ENCODE measurements at places on chromosomes 7 and 10. TPM values are rescaled to one million over a fixed set of nuclear protein-coding genes. Genes with fewer than 3 reads are reported as not detected.
A peak's percentile ranks its signal among the peaks of the same experiment; 100 is the strongest.

GRCh38 chr10:78402591-78402990 is 368.9 kb downstream of the RPS24 start:
- DNase-seq = no peak

- DNase-seq = no peak
Observed at GRCh38 chr10:62617652-62618051, 186.9 kb upstream of the ADO start.

DNA sequence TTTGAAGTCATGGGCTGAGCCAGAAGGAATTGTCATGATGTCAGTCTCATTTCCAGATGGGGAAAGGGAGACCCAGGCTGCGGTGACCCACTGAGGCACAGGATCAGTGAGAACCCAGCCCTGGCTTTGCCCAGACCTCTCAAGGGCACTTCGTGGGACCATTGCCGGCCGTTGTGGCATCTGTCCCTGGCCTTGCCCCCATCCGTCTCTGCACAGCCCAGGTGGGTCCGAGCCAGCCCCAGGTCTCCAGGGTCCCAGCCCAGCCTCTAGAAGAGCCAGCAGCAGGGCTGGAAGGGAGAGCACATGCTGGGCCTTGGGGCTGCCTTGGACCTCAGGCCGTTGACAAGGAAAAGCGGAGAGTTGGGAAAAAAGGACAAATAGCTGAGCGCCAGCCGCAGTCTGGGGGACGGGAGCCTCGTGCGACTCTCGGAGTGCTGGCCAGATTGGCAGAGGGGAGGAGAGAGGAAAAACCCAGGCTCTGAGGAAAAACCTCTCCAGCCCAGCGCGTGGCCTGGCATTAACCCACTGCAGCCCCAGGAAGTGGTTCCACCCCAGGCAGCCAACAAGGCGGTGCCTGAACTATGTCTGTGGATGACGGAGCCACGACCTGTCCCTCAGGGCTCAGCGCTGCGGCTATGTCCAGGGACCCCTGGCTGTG is 30.2 kb downstream of the GRIFIN start:
- no peak for DNase-seq

- no peak for DNase-seq
Observed at GRCh38 chr7:7772397-7772821, 54.0 kb upstream of the RPA3 start.

- no peak for DNase-seq
Observed at GRCh38 chr7:88041583-88041982, 107.5 kb downstream of the ADAM22 start.

DNA sequence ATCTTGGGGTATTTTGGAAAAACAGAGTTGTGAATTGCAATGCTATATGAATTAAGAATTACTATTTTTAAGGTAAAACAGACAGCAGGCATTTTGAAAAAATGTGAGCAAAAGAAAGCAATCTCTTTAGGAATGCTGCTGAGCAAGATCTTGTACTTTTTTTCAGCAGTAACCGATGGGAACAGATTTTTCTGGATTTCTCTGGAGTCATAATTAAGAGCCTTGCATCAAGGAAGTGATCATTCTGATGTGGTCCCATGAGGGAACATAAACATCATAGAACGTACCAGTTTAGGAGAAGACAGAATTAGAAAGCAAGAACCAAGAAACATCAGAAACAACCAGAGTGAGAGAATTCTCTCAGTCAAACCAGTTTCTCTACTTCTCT is 157.0 kb upstream of the AGR3 start:
- DNase-seq = no peak

GRCh38 chr10:80506189-80506575 is 31.5 kb upstream of the SH2D4B start:
- DNase-seq = no peak

DNA sequence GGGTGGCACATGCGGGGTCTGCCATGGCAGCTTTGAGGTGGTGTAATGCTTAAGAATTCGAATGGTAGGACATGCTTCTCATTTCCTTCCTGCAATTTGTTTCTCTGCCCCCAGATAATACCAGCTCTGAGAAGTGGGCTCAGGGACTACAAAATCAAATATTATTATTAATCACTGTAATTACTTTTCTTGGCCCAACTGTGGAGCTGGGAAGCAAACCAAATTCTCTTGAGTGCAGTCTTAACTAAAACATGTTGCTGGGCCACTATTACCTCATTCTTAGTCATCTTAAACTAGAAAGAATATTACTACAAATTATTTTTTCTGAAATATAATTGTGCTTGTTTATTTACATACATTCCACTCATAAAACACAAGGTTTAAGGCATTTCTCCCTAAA is 566.7 kb upstream of the NRP1 start:
- DNase-seq = no peak

GRCh38 chr10:1403508-1404322 is 333.6 kb downstream of the ADARB2 start:
- peak; percentile 69 for DNase-seq

DNA sequence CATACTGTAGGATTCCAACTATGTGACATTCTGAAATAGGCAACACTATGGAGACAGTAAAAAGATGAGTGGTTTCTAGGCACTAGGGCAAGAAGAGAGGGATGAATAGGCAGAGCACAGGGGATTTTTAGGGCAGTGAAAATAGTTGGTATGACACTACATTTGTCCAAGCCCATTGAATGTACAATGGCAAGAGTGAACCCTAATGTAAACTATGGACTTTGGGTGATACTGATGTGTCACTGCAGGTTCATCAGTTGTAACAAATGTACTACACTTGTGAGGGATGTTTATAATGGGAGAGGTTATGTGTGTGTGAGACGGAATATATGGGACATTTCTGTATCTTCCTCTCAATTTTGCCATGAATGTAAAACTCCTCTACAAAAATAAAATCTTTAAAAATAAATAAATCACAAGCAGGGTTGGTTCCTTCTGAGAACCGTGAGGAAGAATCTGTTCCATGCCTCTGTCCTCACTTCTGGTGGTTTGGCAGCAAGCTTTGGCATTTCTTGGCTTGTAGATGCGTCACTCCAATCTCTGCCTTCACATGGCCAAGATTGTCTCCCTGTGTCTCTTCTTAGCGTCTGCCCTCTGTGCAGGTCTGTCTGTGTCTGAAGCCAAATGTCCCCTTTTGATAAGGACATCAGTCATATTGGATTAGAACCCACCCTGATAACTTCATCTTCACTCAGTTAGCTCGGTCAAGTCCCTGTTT is 83.1 kb upstream of the AGBL3 start:
- no peak for DNase-seq

DNA sequence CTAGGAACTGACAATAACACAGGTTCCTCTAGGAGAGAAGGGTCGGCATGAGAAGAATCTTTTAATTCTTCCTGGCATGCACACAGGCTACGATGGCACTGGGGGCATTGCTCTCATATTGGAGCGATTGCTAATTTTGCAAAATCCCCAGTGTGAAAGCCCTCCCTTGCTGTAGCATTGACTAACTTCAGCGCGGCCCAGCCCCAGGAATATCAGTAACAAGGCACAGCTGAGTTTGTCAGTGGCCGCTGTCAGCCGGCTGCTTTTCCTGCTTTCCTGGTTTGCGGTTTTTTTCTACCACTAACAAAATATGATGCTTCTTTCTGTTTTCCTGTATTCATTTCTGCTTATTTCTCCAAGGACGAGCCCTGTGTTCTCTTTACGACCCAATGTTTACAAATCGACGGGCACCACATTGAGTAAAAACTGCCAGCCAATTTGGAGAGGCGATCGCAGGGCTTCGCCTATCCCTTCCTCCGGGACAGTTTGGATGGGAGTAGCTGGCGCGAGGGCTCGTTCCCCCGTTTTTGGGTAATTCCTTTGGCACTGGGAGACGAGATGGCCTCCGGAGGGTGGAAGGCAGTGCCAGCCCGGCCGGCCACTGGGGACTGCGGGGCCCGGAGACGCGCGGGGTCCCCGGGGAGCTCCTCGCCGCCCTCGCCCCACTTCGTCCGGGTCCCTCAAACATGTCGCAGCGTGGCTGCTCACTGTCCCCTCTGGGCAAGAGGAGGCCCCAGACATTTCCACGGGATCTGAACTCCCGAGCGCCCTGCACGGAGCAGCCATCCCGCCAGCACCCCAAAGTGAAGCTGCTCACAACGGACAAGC is 967 bp downstream of the ADARB2 start:
- no peak for DNase-seq

DNA sequence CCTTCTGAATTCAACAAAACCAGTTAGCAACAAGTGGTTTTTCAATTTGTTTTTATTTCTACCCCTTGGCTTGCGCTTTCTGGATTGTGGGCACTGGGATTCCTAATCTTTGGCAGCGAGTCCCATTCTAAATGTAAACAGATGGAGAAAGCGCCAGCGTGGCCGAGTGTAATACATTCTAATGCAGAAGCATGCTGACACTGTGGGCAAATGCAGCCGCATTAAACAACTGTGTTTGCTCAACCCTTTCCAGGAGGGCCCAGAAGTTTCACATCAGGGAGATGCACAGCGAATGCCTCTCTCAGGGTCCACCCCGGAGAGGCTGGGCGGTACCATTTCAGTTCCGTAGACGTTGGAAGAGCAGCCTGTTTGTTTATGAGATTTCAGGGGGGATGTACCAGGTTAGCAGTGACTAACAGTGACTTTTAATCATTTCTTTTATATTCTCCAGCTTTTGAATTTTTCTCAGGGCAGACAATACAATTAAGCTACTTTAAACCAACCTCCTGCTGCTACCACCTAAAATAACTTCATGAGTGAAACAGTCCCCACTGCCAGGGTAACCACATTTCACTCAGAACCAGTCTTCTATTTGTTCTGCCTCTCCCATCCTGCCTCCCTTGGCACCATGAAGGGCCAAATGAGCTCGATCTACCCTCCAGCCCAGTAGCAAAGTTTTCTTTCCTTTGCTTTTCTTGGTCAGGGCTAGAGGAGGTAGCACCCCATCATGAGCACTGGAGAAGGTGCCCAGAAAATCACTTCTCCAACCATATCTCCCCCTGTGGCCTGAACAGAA is 164.2 kb upstream of the ITGB1 start:
- no peak for DNase-seq

DNA sequence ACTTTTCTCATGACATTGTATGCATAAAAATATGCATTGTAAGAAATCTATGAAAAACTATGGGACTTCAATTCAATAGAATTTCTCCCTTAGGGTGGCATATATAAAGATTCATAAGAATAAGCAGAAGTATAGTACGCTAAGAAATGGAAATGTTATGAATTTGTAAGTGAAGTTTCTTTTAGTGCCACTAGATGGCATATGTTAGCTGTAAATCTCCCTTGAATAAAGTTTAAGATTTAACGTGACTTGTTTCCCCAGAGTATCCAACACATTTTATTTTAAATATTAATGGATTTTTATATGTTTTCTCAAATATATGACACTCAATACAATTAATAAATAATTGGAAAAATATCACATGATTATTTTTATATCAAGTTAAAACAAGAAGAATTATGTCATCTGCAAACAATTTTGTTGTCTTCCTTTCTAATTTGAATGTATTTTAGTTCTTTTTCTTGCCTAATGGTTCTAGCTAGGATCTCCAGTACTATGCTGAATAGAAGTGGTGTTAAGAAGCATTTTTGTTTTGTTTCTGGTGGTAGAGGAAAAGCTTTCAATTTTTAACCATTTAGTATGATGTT is 287.2 kb downstream of the HGF start:
- DNase-seq = no peak

DNA sequence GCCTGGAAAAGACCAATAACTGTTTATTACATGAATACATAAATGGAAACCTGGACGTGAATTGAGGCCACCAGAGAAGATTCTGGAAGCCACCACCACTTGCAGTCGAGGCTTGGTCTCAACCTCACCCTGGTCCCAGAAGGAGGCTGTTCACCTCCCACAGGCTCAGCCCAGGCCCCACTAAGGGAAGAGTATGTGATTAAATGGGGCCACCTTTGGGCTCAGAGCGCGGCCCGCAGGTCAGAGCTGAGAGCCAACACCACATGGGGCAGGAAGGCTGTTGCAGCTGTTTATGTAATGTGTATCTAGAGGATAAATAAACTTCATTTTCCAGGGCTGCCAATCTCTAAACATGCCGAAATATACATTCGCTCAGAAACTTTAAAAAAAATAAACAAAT is 17.6 kb upstream of the FGFR2 start:
- no peak for DNase-seq

Gene SLC13A1
- total RNA-seq = not detected

Gene SLC18A2
- total RNA-seq = 0.42 TPM
